ENCODE measurements at places on chromosomes 4 and X. TPM values are rescaled to one million over a fixed set of nuclear protein-coding genes. Genes with fewer than 3 reads are reported as not detected.

HSD17B13 gene
- not detected for total RNA-seq

ITM2A gene
- 39.5 TPM for total RNA-seq

RNF4 gene
- 79.5 TPM for total RNA-seq

AFM gene
- total RNA-seq = not detected

SSX2 gene
- not detected for total RNA-seq

TBC1D1 gene
- 159 TPM for total RNA-seq

ALAS2 gene
- not detected for total RNA-seq

ENPEP gene
- 0.14 TPM for total RNA-seq

FAM9C gene
- total RNA-seq = not detected

ADH4 gene
- not detected for total RNA-seq

TDO2 gene
- total RNA-seq = not detected

CCDC160 gene
- not detected for total RNA-seq

MAGEB6 gene
- total RNA-seq = not detected

MAGEC2 gene
- total RNA-seq = not detected

LNX1 gene
- total RNA-seq = 3.1 TPM

COL4A6 gene
- total RNA-seq = 0.68 TPM

PITX2 gene
- total RNA-seq = not detected

LRAT gene
- total RNA-seq = not detected

SSX4 gene
- total RNA-seq = not detected

TRPC5OS gene
- total RNA-seq = not detected

CC2D2A gene
- 7.8 TPM for total RNA-seq

DHX15 gene
- 222 TPM for total RNA-seq

ZAR1 gene
- not detected for total RNA-seq

CETN2 gene
- total RNA-seq = 25.2 TPM

SPANXA2 gene
- total RNA-seq = not detected

NR3C2 gene
- 9.9 TPM for total RNA-seq

HSFX3 gene
- not detected for total RNA-seq

CXCL11 gene
- 2.0 TPM for total RNA-seq

CLIC2 gene
- 19.2 TPM for total RNA-seq

KLB gene
- under 0.01 TPM for total RNA-seq
